Uterus (tissue), 4 donors: ENCODE measurements at places on chromosomes 7 and 10. TPM values are rescaled to one million over a fixed set of nuclear protein-coding genes. Genes with fewer than 3 reads are reported as not detected.

DNA sequence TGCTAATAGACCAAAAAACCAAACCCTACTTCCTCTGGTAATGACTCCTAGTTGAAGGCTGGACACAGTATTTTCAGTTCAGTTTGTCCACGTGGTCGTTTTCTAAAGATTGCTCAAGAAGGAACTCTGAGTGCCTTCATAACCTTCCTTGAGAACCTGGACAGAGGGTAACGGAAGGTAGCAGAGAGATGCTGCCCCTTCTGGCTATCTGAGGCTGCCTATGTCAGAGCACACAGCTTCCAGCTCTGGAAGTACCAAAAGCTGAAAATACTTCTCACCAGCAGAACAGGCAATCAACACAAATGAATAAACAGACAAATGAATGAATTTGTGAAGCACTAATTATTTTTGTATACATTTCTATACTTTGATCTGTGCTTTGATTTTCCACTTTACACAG lies 85.2 kb downstream of the AMPH start:
- no peak for DNase-seq

- no peak for DNase-seq
These were observed 76.4 kb downstream of the ZMIZ1 start for GRCh38 chr10:79145174-79145483.

DNA sequence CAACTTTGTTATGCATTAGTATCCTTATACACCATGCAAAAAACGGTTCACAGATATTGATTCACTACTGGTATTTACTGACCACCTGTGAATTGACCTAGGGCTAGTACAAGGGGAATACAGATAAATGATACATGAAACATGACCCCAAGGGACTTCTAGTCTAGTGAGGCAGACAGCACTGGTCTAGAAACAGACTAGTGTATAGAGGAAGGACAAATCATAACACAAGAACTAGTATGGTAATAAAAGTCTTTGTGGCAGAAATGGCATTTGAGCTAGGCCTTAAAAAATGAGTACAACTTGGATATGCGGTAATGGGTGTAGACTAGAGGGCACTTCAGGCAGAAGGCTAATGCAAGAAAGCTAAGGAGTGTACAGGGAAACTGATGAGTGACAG lies 86.6 kb downstream of the SLC25A13 start:
- DNase-seq, result no peak

DNA sequence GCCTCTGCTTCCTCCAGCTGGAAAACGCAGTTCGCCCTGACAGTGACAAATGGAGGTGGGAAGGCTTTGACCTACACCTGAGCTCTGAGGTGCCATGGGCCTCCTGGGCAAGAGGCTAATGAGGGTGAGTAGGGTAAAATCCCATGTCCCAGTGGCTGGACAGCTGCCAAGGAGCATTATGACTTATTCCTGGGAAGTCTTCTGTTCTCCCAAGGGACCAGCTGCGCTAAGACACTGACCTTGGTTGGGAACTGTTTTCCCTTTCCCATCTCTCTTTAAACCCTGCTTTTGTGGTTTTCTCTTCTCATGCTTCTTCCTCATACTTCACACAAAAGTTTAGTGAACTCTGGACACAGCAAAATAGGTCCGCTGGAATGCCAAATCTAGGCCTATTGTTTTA lies 72.6 kb downstream of the COPG2 start:
- no peak for DNase-seq

GRCh38 chr7:30472784-30473775 lies 5.5 kb downstream of the NOD1 start:
- no peak for DNase-seq

- no peak for DNase-seq
These were observed 399.0 kb downstream of the GRID1 start for GRCh38 chr10:85967594-85967993.

GRCh38 chr10:128499956-128500355 lies 373.7 kb upstream of the MKI67 start:
- no peak for DNase-seq

DNA sequence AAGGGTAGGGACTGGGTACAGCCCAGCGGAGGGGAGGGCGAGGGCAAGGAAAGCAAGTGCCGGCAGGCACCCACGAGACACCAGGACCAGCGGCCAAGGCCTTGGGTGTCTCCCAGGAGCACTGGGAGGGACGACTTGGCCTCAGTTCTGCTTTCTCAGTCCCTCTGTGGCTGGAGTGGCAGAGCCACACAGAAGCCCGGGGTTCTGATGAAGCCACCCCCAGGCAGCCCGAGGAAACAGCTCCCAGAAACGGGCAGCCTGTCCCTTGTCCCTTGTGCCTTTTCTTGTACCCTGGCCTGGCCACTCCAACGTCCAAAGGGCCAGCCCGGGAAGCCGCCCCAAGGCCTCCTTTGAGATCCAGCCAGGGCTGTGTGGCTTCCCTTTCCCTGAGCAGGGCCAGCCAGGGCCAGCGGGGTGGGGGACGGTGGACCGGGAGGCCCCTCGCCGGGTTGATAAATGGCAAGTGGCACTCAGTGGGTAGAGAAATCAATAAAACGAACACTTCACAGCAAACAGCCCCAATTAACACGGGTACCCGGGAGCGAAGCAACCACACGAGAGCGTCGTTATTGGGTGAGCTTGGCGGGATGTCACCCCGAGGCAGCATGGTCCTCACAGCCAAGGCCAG lies 69.8 kb upstream of the GNA12 start:
- no peak for DNase-seq

- DNase-seq, result no peak
These were observed 144.1 kb downstream of the NRP1 start for GRCh38 chr10:33190406-33190805.

The TMEM176A gene
- 7.7 TPM for total RNA-seq

The PKD2L1 gene
- total RNA-seq, result not detected

The CYP2E1 gene
- total RNA-seq, result 0.69 TPM
